ENCODE measurements at places on chromosomes 12 and 14. TPM values are rescaled to one million over a fixed set of nuclear protein-coding genes. Genes with fewer than 3 reads are reported as not detected.

- DNase-seq: no peak
These were observed 16.3 kb upstream of the CD9 start for GRCh38 chr12:6183689-6184428.

- no peak for DNase-seq
These were observed 368.8 kb downstream of the ETNK1 start for GRCh38 chr12:22993609-22994315.

DNA sequence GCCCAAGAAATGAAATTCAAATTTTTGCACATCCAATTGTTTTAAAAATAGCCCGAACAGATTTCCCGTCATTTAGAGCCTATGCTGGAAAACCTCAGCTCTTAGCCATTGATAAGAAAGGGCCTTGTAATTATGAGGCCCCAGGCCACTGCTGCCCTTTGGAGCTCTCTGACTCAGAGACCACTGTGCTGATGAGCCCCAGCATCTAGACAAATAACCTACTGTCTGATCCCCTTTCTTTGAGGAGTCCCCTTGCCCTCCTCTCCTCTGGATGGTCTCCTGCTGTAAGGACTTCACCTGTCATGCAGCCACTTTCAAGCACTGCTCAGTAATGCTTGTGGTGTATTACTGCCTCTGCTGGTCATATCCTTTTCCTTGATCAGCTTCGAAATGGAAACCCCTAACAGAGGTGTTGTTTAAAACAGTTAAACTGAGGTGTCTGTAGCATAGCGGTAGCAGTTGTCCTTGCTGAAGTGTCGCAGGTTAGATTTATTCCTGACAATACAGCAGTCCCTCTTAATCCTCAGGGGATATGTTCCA is 159.9 kb upstream of the SRRM4 start:
- DNase-seq: no peak

NRL gene
- polyA plus RNA-seq: 3.3 TPM

DNA sequence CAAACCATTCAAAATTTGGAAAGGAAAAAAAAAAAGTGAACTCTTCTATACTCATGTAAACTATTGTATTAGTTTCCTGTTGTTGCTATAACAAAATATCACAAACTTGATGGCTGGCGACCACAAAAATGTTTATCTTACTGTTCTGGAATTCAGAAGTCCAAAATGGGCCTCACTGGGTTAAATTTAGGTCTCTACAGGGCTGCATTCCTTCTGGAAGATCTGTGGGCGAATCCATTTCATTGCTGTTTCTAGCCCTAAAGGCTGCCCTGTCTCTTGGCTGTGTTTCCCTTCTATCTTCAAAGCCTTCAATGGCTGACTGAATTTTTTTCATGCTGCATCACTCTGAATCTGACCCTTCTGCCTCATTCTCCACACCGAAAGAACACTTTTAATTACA is 105.1 kb upstream of the NAV3 start:
- no peak for DNase-seq

MAP4K5 gene
- polyA plus RNA-seq: 8.9 TPM

DNA sequence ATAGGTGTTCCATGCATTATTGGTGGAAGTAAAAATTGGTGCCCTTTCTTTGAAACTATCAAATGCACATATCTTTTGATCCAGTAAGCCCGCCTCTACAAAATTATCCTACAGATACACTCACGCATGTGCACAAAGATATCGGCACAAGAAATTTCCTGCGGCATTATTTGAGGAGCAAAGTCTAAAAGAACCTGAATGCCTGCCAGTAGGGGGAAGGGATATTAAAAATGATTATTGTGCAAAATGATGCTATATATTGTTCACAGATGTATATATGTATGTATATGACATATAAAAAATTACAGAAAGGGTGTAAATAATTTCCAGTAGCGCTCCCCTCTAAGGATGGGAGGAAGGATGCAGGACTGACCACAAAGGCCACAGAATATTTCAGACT is 24.7 kb upstream of the ADIPOR2 start:
- DNase-seq: no peak

MSI1 gene
- polyA plus RNA-seq: 2.9 TPM

DNA sequence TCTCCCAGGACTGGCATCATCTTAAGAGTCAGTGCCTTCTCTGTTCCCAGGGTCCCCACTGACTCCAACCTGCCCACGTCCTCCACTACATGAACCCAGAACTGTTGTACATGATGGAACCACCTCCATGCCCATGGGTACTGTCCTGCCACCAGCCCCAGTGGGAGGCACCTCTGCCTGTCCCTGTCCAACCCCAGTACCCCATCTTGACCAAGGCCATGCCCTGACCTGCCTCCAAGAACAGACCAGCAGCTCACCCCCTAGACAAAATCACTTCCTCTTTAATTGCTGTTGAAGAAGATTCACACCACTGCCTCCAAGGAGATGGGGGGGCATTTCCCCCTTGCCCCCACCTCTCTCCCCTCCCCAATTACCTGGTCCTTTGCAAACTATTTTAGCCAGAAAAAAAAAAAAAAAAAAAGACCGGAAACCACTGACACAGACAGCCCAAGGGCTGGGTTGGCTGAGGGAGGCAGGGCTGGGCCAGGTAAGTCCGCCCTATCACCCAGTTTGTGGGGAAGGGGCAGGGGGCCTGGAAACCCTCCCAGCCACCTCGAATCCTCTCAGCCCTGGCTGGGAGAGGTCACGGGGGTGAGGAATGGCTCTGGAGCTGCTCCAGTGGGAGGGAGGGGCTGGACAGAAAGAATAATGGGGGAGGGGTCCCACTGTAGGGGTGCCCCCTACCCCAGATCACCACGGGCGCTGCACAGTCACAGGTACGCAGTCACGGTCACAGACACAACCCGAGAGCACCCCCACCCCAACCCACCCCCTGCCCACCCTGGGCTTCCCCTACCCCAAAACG is 13.4 kb downstream of the AGAP2 start:
- DNase-seq: no peak

GRCh38 chr12:77493302-77494168 is 337.2 kb upstream of the NAV3 start:
- peak; percentile 12 for DNase-seq

C12orf42 gene
- polyA plus RNA-seq: not detected

SLC25A21 gene
- 0.29 TPM for polyA plus RNA-seq

FGF6 gene
- polyA plus RNA-seq: not detected

ZFYVE1 gene
- polyA plus RNA-seq: 4.9 TPM

GRCh38 chr12:100491104-100491503 is 17.4 kb downstream of the NR1H4 start:
- no peak for DNase-seq

PIGH gene
- polyA plus RNA-seq: 18.1 TPM

LRRK2 gene
- 4.4 TPM for polyA plus RNA-seq

DNA sequence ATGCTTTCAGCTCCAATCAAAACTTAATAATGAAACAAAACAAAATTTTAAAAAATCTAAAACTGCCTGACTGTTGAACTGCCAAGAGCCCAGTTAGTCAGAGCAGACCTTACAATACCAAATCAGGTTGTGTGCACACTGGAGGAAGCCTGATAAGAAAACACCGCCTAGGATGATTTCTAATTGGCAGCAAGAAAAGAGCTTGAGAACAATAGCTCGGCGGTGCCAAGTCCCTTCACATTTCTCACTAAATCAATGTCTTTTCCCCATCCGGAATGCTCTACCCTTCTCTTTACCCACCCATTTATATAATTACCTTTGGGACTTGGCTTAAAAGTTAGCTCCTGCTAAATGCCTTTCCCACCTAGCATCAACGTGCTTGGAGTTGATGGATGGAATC is 256.7 kb downstream of the C12orf75 start:
- DNase-seq: peak; percentile 14

SSPN gene
- polyA plus RNA-seq: 5.9 TPM

DNA sequence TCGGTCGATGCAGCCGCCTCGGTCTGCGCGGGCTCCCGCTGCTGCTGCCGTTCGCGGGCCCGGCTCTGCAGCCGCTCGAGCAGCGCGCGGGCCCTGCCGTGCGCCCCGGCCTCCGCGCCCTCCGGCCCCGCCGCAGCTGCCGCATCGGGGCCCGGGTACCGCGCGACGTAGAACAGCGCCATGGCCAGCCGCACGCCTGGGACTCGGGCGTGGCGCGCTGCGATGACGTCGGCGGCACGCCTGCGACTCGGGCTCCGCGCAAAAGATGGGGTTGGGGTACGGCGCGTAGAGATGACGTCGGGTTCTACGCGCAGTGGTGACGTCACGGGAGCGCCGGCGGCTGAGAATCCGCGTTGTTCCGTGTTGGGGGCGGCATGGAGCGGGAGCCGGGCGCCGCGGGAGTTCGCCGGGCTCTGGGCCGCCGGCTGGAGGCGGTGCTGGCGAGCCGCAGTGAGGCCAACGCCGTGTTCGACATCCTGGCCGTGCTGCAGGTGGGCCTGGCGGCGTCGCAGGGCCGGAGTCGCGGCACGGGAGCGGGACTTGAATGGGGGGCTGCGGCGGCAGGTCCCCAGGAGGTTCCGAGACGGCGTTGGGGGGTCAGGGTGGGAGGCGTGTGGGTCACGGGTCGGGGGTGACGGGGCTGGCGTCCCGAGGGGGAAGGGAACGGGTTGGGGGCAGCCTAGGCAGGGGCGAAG is at the start of the genes DDX51 and NOC4L:
Gene DDX51, minus strand, starts transcription at position 205 of the 695 bp plus-strand sequence. Its CDS starts 23 bp downstream, at position 182.
Gene NOC4L, plus strand, starts transcription at position 343 of the 695 bp plus-strand sequence. Its CDS starts 32 bp downstream, at position 375.
- DNase-seq: peak; percentile 95

Measured in heart right ventricle (tissue), 16 donors.